Hippocampal formation (tissue), 2 donors: ENCODE measurements at places on chromosomes 13 and 19.

DNA sequence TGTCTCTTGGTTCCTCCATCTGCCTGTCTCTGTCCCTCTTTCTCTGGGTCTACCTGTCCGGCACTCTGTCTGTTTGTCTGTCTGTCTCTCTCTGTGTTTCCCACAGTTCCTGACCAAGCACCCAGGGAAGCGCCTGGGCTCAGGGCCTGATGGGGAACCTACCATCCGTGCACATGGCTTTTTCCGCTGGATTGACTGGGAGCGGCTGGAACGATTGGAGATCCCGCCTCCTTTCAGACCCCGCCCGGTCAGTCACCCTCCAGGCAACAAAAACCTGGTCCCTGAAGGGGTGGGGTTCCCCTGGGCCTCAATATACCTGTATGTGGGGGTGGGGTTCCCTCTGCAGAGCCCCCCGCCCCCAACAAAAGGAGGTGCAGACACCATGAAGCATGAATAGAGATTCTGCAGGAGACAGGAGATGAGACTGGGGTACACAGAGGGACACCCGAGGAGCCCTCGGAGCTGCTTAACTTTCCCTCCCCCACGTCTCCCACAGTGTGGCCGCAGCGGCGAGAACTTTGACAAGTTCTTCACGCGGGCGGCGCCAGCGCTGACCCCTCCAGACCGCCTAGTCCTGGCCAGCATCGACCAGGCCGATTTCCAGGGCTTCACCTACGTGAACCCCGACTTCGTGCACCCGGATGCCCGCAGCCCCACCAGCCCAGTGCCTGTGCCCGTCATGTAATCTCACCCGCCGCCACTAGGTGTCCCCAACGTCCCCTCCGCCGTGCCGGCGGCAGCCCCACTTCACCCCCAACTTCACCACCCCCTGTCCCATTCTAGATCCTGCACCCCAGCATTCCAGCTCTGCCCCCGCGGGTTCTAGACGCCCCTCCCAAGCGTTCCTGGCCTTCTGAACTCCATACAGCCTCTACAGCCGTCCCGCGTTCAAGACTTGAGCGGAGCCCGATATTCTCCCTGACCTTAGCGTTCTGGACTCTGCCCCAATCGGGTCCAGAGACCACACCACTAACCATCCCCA lies 2.6 kb upstream of the CACNG7 start:
- DNase-seq = peak; percentile 54

DNA sequence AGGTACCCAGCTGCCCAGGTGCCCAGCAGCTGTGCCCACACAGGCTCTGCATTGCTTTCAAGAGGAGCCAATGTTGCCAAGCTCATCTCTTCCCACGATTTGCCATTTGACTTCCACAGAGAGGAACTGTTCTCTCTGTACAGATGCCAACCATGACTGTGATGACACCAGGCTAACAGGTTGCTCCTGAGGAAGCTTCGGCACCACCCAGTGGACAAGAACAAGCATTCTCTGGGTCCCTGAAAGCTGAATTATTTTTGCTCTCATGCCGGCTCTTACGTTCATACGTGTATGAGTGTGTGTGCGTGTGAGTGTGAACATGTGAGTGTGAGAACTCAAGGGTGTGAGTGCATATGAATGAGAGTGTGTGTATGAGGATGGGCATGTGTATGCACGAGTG lies 535.2 kb downstream of the LIG4 start:
- DNase-seq = no peak

DNA sequence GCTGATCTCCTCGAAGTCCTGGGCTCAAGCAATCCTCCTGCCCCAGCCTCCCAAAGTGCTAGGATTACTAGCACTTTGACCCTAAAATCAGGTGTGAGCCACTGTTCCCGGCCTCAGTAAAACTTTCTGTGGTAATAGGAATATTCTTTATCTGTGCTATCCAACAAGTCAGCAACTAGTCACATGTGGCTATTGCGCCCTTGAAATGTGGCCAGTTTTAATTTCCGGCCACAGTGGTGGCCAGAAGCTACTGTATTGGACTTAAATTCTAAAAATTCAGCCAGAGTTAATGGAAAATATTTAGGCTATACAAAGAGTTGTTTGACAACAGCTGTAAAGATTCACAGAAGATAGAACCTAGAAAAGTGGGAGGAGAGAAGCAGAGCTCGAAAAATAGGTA lies 30.0 kb downstream of the KEAP1 start:
- no peak for DNase-seq

DNA sequence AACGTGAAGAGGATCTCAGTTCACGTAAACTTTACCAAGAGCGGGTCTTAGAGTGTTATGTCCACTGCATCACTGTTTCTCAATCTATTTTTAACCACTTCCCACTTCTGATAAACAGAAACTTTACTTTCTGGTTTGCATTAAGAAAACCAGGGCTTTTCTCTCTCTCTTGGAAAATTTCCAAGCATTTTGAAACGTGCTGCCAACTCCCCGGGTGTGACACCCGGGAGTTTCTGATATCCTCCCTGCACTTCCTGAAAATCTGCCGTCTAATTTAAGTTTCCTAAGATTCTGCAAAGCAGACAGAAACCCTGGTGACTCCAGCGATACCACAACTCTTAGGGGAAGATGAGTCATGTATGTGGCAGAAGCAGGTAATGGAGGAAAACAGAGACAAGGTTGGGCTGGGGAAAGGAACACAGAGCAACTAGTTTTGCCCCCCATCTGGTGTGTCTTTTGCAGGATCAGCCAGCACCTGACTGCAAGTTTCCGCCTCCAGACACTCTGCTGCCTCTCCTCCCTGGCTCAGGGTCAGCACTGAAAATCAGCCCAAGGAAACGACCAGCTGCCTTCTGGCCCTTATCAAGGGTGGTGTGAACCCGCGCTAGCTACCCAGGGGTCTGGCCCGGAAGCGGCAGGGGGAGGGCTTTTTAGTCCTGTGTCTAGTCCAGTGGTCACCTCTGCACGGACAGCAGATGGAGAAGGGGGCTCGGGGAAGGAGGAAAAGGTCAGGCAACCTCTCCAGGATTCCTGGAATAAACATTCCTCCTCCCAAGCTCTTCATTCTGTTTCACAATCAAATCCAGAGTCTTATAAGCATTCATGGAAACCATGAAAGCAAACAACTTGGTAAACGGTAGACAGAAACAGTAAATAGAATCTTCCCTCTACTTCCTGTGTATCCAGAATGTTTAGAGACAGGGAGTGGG lies 11.3 kb upstream of the FFAR2 start:
- DNase-seq = no peak

DNA sequence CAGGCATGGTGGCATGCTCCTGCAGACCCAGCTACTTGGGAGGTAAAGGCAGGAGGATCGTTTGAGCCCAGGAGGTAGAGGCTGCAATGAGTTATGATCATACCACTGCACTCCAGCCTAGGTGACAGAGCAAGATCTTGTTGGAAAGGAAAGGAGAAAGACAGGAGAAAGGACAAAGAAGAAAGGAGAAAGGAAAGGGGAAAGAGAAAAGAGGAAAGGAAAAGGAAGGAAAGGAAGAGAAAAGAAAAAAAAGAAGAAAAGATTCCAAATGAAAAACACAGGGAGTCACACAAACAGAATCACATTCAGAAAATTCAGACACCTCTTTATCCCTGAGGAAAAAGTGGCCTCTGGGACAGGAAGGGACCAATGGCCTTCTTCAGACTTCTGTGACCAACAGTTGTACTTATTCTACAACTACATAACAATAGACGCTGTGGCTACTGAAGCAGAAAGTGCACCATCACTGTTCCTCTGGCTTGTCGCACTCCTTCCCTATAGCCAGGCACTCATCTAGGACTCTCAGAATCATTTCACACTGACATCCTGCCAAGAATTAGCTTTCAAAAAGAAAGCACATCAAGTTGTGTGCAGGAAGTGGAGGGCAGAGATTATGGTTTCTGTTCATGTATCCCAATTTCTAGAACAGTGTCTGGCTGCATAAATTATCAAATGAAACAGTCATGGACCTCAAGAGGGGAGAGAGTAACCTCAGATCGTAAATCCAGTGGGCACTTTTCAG lies 5.9 kb downstream of the MTMR6 start:
- DNase-seq = no peak

DNA sequence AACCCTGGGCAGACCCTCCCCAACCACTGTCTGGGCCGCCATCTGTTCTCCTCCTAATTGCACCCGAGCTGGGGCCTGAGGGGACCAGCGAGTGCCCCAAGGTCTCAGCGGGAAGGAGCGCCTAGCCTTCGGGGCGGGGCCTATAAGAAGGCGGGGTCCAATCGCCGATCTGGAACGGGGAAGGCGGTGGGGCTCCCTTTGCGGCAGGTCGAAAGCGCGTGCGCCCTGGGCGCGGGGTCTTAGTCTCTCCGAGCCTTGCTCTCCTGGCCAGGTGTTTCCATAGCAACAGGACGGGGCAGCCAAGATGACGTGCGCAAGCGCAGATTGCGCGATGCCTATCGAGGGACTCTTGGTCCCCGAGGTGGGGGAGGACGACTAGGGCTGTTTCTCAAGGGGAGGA lies 2.8 kb downstream of the MAST1 start:
- no peak for DNase-seq

DNA sequence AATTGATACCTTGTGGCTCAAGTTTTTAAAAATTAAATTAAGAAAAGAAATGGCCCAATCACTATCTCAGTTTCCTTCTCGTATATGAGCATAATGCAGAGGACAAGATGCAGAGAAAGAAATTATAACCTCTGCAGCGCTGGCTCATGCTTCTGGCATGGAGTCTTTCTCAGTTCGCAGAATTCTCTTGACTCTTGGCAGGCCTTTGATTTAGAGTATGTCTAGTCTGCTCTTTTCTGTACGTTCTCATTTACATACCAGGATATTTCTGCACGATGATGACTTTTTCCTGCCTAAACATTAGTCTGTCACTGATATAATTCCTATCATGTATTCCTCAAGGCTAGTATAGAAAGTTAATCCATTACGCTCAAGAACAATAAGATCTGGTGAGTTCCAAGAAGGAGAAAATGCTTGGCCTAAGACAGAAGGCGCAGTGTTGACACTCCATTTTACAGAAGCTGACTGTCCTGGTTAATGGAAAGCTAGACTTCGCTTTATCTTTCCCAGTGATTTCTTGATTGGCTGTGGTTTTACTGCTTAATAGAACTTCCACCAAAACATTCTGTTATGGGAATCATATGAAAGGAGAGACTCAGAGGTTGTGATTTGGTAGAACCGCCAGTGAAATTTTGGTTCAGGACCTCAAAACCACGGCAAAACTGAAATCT lies 1.7 kb upstream of the SMAD9 start:
- DNase-seq = no peak

DNA sequence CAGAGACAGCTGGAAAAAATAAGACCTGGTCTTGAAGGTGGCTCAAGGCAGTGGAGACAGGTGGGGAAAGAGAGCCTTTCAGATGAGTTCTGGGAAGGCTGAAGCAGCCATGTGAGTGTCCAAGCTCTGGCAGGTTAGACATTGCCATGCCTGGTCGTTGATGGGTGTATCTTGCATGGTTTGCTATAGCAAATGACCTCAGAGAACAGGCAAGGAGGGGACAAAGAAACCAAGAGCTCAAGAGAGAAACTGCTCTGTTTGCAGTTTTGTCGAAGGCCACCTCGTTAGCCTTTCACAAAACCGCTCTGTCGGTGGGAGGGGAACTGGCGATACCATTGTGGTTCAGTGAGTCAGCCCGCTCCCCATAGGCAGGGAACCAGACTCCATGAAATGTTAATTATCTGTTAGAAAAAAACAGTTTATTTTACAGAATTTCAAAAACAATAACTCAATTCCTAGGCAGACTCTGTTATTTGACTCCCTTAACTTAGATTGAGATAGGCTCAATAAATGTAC lies 82.8 kb upstream of the ARGLU1 start:
- no peak for DNase-seq

GRCh38 chr13:94114166-94114565 lies 365.3 kb downstream of the DCT start:
- no peak for DNase-seq

- no peak for DNase-seq
These were observed 11.4 kb upstream of the CRTC1 start for GRCh38 chr19:18672044-18672451.
